Activated T-helper 1 cell treated with Interleukin-2 at 50 U/mL for 16 hours (primary cell): ENCODE measurements at places on chromosomes 2 and 18.

- DNase-seq, result no peak
Observed at GRCh38 chr2:186129767-186130581, 356.1 kb upstream of the ZC3H15 start.

DNA sequence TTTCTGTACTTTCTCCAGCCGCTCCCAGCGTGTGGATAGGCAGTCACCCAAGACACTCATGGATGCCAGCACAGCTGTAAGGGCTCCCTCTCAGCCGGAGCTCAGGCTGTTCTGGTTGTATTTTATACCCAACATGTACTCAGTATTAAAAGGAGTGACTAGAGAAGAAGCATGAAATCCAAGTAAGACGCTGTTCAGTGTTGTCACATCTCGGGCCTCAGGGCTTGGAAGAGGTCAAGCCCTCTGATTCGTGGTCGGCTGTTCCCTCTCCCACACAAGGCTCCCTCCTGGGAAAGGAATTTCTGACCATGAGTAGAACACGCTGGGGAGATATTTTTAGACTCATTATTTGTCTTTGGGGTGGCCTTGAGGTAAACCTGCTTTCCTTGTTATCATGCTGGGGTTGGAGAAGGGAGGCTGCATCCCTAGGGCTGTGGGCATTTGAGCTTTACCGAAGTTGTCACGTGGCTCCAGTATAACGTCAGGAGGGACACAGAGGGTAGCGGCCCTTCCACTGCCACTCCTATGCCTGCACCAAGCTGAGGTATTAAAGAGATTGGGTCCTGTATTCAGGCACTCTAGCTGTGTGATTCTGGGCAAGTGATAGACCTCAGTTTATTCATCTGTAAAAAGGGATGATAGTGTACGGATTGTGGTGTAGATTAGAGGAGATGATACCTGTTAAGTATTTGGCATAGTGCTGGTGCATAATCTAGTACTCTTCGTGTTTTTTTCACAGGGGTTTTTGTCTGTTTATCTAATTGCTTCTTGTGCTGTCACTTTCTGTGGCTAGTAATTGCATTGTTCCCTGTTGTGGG lies 34.1 kb downstream of the HK2 start:
- no peak for DNase-seq

- DNase-seq, result no peak
Observed at GRCh38 chr18:9951022-9951859, 37.4 kb downstream of the VAPA start.

- DNase-seq, result no peak
Observed at GRCh38 chr2:25104736-25105135, 62.9 kb downstream of the EFR3B start.

- DNase-seq, result no peak
Observed at GRCh38 chr2:101538076-101538475, 63.2 kb upstream of the RFX8 start.

- no peak for DNase-seq
Observed at GRCh38 chr18:69999656-70000055, 52.0 kb upstream of the CD226 start.

- DNase-seq, result no peak
Observed at GRCh38 chr2:238380336-238380735, 46.4 kb upstream of the ASB1 start.

GRCh38 chr2:148508878-148509287 lies 135.7 kb upstream of the EPC2 start:
- DNase-seq, result no peak

DNA sequence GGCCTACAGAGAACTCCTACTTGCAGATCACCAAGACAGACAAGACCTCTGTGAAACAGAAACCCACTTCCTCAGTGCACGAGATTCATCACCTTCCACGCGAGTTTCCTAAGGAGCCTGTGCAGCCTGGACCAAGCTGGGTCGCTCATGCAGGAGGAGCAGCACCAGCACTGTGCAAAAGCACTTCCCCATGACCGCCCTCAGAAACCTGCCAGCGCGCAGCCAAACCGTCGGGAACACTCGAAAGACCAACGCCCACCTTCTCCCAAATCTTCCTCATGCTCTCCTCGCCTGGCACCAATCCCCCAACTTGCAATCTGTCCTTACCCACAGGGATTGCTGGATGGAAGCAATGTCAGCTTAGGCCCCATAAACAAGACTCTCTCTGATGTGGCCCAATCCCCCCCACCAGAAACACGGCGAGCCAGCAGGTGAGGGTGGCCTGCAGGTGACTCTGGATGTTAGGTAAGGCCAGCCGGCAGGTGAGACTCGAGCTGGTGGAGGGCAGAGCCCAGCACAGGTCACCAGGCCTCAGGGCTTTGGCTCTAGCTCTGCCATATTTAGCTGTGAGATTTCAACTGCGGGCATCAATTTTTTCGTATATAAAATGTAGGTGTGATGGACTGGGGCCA lies 69.4 kb downstream of the PXDN start:
- no peak for DNase-seq

DNA sequence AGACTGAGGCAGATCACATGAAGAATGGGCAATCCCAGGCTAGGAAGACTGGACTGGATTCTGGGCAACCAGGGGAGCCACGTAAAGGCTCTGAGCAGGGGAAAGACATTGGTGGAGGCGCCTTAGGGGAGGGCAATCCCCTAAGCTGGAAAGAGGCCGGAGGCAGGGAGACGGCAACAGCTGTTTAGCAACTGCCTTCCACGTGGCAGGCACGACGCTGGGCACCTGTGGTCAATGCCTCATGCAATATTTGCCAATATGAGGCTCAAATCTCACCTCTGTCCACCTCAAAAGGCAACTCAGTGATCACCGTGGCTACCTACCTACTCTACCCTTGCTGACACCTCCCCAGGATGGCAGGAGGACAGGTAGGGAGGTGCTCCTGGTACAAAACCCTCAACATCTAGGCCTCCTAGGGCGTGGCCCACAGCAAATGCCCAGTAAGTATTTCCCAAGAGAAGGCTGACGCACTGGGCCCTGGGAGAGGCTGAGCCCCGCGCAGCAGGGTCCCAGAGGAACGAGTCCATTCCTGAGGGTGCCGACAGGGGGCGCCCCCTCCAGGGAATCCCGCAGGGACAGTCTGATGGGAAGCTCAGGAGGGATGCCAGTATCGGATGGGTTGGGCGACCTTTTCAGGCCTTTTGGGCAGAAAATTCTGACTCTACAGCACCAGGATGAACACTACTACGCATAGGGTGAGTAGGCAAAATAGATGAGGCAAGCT lies 8.9 kb downstream of the BOLA3 start:
- DNase-seq, result no peak

GRCh38 chr2:174518395-174518794 lies 31.6 kb upstream of the GPR155 start:
- DNase-seq, result no peak

DNA sequence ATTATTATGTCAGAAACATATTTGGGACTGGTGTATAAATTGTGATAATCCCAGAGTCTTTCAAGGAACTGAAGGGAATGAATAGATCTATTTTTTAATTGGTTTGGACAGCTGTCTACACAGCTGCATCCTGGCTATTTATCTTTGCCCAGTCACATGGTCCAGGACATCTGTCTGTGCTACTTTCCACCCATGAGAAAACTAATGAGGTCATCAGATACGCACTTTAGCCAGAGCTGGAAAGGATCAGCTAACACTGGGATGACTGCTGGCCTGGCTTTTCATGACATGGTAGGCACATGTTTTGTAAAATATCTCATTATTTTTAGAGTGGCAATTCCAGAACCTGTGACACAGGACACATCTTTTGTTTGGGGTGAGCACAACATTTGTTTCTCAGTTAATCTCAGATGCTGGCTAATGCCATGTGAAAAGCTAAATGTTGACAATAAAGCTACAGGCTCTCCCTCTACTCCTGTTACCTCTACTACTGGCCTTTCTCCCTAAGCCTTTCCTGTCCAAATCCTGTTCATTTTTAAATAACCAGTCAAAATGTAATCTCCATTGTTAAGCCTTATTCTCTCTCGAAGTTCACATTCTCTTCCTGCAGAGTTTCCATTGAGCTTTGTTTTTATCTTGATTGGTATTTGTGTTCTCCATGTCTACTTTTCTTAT lies 500.7 kb downstream of the RIT2 start:
- no peak for DNase-seq

- no peak for DNase-seq
Observed at GRCh38 chr2:46009315-46009714, 287.9 kb upstream of the EPAS1 start.

DNA sequence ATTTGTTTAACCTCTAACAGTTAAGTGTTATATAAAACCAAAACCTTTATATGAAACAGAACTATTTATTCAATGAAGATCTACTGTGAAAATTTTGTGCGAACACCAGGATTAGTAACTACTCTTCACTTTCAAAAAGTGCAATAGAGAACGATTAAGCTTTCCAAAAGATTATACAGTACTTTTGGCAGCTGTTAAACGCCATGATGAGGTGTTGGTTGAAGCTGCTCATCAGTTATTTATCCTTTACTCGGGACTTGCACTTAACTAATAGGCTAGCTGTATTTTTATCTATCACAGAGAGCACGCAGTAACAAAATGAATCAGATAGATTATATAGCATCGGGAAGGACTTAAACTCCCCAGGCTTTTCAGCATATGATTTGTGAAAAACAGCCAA lies 113.6 kb downstream of the GCA start:
- DNase-seq, result no peak

DNA sequence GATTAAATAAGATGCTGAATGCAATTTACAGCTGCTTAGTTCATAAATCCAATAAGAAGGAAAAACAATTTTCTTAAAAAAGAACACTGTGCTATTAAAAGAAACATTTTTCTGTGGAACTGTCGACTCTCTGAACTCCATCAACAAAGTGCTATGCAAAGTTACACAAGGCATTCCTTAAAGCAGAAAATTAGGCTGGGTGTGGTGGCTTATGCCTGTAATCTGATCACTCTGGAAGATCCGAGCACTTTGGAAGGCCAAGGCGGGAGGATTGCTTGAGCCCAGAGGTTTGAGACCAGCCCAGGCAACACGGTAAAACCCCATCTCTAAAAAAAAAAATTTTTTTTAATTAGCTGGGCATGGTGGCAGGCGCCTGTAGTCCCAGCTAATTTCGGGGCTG lies 13.0 kb downstream of the MCM6 start:
- DNase-seq, result no peak

GRCh38 chr2:238573065-238573778 lies 146.5 kb downstream of the ASB1 start:
- no peak for DNase-seq

- no peak for DNase-seq
Observed at GRCh38 chr2:45732946-45733345, 81.5 kb downstream of the PRKCE start.

DNA sequence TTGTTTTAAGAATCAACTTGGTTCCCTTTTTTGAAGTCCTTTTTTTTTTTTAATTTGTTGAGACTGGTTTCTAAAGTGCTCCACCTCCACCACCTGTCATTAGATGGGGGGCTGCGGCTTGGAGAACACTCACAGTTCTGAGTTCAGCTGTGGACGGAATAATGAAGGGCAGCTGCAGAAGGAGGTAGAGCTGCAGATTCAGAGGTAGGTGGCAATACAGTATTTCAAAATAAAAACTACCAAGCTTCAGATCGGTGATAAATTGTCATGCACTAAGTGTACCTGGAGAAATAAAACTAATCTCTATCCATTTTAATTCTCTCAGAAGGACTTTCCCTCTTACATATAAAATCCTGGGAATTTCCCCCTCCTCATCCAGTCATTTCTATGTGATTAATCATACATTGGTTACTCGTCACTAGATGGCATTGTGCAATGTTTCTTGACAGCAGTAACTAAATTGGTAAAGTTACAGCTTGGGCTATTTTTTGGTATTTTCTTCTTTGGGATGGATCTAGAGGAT lies 81.1 kb upstream of the SLC39A10 start:
- no peak for DNase-seq

GRCh38 chr2:44348400-44348799 lies 12.9 kb downstream of the PREPL start:
- DNase-seq, result no peak

DNA sequence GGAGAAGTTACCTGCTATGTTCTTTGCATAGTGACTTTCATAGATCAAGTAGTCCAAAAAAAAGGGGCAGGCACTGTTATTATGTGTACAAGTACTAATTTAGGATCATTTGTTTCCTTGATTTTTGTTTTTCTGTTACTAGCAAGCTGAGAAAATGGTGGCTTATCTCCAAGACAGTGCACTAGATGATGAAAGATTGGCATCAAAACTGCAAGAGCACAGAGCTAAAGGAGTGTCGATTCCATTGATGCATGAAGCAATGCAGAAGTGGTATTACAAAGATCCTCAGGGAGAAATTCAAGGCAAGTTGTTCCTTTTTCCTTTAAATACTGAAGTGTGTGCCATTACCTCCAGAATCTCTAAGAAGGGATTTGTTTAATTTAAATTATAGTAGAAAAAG lies 19.6 kb upstream of the KCNJ13 start:
- no peak for DNase-seq

DNA sequence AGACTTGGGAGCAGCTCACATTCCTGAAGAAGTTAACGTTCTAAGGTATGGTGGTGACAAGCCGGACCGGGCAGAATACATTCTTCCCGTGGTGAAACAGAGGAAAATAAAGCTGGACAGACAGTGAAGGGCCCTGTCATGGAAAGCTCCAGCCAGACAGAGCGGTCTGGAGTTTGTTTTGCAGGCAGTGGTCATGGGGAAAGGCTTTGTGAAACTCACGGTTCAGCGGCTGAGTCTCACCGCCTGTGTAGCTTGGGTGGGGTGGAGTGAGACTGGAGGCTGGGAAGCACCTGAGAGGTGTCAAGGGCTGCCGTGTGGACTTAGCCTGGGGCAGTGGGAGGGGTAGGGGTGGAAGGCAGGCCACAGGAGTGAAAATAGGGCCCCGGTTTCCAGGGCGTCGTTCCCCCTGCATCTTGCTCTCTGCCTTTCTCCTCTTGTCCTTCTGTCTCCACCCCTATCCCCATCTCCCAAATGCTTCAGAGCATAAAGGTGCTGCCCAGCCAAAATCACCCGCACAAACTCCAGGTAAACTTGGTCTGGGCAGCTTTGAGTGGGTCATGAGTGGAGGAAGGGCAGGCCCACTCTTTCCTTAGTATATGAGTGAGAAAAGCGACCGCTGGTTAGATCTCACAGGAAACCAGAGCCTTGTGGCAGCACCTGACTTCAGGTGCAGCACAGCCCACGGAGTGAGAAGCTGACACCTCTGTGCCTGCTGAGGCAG lies 11.4 kb upstream of the SLC20A1 start:
- DNase-seq, result no peak

GRCh38 chr2:143205106-143205764 lies 76.0 kb downstream of the ARHGAP15 start:
- no peak for DNase-seq

GRCh38 chr2:157825885-157826284 lies 50.2 kb downstream of the ACVR1 start:
- DNase-seq, result no peak

- DNase-seq, result no peak
Observed at GRCh38 chr2:188813315-188813714, 160.9 kb upstream of the COL3A1 start.

GRCh38 chr18:13173578-13174145 lies 44.9 kb upstream of the LDLRAD4 start:
- DNase-seq, result no peak

- DNase-seq, result no peak
Observed at GRCh38 chr2:204946892-204947291, 401.6 kb downstream of the PARD3B start.
